ENCODE measurements at places on chromosomes 7 and 10.

- DNase-seq, result no peak
Measured at GRCh38 chr10:131892806-131893675, 7.8 kb upstream of the PPP2R2D start.

DNA sequence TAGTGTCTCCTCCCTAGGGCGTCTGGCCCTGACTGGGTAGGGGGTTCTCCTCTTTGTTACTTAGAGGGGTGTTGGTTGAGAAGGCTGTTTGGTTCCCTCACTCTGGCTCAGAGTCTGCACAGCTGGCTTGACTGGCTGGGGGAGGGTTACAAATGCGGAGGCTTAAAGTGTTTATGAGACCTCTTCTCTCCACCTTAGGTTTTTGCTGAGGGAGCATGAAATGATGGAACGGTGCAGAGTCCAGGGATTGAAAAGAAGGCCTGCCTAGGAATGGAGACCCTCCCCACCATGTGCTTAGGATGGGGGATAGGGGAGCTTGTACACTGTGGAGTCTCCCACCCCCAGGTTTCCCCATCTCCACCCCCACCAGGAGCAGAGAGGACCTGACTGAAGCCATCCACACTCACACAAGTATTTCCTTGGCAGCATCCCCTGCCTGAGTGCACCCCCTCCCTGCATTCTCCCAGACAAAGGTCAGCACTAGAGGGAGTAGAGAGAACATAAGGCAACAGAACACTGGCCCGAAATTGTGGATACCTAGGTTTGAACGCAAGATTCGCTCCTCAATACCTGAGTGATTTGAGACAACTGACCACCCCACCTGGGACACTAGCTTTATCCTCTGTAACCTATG, 1.7 kb upstream of the LDB1 start:
- DNase-seq, result no peak

DNA sequence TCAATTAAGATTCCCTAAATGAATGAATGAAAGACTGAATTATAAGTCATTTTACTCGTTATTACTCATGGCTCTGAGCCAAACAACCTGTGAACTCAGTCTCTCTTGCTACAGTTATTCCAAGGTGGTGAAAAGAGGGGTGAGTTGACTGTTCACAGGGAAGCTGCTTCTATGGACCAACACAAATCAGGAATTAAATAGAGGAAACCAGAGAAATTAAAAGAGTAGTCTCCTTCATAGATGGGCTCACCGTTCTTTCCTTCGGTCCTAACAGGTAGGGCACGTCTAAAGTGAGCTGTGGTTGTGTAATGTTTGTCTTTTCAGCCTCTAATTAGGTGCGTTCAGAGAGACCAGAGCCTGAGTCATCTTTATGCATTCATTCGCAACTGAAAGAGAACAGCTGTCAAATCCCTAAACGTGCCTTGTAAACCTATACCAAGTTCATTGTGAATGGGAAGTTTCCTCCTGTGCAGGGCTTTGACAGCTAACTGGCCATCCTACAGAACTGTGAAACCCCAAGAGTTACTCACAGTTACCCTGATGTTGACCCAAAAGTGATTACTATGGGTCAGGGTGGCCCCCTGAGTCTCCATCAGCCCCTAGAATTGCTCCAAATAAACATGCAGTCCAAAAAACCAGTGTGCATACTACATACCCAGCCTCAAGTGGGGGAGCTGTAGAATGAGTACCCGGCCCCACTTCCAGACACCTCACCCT, 18.2 kb upstream of the C10orf53 start:
- no peak for DNase-seq

GRCh38 chr7:26156451-26157420, 4.7 kb downstream of the NFE2L3 start:
- DNase-seq, result no peak

GRCh38 chr7:107890493-107890961, 456 bp upstream of the DLD start:
- DNase-seq, result no peak

All from left lobe of liver (tissue), 2 donors.